ENCODE measurements at places on chromosomes 11 and 22.

DNA sequence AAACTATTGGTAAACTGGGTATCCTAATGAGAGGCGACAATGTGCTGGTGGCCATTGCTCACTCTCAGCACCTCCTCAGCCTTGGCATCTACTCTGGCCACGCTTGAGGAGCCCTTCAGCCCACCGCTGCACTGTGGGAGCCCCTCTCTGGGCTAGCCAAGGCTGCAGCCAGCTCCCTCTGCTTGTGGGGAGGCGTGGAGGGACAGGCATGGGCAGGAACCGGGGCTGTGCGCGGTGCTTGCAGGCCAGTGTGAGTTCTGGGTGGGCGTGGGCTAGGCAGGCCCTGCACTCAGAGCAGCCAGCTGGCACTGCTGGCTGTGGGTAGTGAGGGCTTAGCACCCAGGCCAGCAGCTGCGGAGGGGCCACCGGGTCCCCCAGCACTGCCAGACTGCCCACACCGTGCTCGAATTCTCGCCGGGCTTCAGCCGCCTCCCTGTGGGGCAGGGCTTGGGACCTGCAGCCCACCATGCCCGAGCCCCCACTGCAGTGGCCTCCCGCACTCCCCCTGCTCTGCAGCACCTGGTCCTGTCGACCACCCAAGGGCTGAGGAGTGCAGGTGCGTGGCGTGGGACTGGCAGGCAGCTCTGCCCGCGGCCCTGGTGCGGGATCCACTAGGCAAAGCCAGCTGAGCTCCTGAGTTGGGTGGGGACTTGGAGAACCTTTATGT, 575.9 kb upstream of the ANO3 start:
- DNase-seq: no peak

DNA sequence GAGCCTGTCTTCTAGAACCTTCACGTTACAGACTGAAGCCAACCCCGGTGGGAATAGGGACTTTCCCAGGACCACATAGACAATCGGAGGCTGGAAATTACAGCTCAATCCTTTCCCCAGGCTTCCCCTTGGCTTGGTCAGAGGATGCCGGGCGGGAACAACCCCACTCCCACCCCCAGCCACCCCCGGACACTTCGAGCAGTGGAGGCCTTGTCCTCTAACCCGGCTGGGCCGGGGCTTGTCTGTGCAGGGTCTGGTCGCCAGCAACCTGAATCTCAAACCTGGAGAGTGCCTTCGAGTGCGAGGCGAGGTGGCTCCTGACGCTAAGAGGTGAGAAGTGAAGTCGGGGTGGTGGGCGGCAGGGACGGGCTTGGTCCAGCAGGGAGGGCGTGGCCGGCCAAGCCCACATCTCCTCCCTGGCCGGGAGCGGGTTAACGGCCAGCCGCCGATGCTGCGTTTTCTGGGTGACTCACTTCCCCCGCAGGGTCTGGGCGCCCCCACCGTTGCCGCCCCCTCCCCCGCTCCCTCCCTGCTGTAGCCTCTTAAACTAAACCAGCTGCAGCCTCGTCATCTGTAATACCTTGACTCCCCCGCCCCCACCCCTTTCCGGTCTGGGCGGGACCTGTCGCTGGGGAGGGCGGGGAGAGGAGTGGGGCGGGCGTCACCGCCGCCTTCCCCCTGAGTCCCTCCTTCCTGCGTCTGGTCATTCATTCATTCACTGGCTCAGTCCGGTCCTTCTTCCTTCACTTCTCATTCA, 1.5 kb downstream of the LGALS1 start:
- peak; percentile 90 for DNase-seq

GRCh38 chr22:43288807-43289420, 54.3 kb downstream of the SCUBE1 start:
- DNase-seq: no peak

- DNase-seq: no peak
These were observed 11.5 kb upstream of the RPS3 start for GRCh38 chr11:75387736-75388294.

GRCh38 chr22:50010676-50011446, 1.7 kb downstream of the IL17REL start:
- DNase-seq: no peak

DNA sequence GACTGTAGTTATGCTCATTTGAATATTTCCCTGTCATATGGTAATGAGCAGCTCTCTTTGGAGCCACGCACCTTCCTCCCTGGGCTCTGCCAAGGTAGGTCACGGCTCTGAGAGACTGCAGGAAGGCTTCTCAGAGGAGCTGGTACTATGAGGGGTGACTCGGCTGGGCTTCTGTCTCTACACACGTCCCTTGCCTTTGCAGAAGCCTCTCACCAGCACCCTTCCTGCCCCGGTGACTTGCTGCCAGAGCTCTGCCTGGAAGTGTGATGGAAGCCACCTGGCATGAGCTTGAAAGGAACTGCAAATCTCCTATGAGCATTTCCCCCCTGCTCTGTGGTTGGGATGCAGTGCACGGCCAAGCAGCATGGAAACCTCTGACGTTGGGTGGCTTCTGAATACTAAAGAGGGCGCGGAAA, 74.2 kb downstream of the KIRREL3 start:
- DNase-seq: no peak

GRCh38 chr22:38115423-38116205, 5.1 kb upstream of the BAIAP2L2 start:
- DNase-seq: no peak

- DNase-seq: no peak
These were observed 8.0 kb downstream of the MPEG1 start for GRCh38 chr11:59204746-59205145.

DNA sequence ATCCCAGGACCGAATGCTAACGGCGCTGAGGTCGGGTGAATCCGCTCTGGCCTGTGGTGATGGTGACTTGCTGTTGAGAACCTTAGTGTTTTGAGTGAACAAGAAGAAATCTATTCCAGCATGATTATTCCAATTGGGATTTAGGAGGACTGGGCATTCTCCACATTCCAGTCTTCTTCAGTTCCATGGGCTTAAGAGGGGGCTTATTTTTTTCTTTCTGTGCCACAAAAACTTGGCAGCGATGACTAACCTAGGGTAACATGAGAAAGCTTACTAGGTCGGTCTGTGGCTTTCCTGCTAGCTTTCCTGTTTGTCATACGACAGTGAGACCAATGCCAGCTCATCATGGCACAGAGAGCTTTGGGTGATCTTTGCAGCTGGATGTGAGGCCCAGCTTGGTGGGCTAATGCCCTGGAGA, 62.9 kb upstream of the ATXN10 start:
- DNase-seq: no peak

- DNase-seq: peak; percentile 24
These were observed 44.7 kb downstream of the CCDC90B start for GRCh38 chr11:83241291-83241946.

DNA sequence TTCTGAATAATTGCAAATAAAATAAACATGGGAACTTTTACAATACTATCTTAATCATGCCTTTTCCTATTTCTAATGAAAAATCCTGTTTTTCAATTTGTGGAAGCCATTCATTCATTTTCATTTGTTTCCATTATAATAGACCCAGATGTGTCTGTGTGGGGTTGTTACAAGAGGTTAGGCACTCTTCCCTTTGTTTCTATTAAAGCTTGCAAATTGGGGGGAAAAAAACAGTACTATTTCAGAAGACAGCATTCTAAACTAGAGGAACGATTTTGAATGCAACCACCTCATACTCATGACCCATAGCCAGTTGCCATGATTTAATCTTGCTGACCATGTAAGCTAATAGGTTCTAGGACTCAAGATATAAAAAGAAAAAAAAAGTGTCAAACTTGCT, 175.5 kb downstream of the SOX6 start:
- DNase-seq: no peak

DNA sequence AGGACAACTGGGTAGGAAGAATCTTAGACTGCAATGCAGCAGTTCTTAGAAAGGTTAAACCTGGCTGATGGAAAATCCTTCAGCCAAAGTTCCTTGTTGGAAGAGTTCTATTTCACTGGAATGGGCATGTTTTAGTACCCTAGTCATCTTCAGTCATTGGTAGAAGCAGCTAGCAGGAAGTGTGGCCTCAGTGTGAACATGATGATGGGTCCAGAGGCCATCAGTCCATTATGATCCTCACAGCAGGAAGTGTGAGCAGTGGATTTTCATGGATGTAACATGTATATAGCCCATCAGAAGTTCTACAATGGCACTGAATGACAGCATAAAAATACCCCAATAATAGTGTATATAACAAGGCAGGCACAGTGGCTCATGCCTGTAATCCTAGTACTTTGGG, 35.9 kb upstream of the PDE3B start:
- no peak for DNase-seq

- DNase-seq: no peak
These were observed 1.4 kb downstream of the TMEM9B start for GRCh38 chr11:8962841-8963240.
